Progenitor cell of endocrine pancreas (in vitro differentiated cells): ENCODE measurements at places on chromosomes 5 and 9. TPM values are rescaled to one million over a fixed set of nuclear protein-coding genes. Genes with fewer than 3 reads are reported as not detected.

Gene RGMB
- 20.4 and 24.4 TPM in 2 replicates for total RNA-seq

Gene FAM153A
- total RNA-seq = 0.55 and 1.2 TPM in 2 replicates

Gene C9orf50
- 0.27 and 0.43 TPM in 2 replicates for total RNA-seq

DNA sequence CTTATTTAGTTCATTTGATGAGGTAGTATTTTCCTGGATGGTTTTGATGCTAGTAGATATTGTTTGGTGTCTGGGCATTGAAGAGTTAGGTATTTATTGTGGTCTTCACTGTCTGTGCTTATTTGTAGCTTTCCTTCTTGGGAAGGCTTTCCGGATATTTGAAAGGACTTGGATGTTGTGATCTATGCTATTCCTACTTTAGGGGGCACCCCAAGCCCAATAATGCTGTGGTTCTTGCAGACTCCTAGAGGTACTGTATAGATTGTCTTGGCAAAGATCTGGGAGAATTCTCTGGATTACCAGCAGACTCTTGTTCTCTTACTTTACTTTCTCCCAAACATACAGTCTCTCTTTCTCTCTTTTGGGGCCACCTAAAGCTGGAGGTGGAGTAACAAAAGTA lies 315.7 kb downstream of the MAT2B start:
- H3K4me3 ChIP-seq = no peak overlapping the region
- peaks cover 2% of the 10 kb centered on the region for H3K36me3 ChIP-seq
- no peak for DNase-seq

- no peak overlapping the region for H3K4me3 ChIP-seq
- no peaks in the 10 kb centered on the region for H3K27me3 ChIP-seq
- no peaks in the 10 kb centered on the region for H3K36me3 ChIP-seq
- H3K4me1 ChIP-seq = peaks cover 7% of the 10 kb centered on the region
Observed at GRCh38 chr5:117623042-117623805, 1048.6 kb upstream of the SEMA6A start.

DNA sequence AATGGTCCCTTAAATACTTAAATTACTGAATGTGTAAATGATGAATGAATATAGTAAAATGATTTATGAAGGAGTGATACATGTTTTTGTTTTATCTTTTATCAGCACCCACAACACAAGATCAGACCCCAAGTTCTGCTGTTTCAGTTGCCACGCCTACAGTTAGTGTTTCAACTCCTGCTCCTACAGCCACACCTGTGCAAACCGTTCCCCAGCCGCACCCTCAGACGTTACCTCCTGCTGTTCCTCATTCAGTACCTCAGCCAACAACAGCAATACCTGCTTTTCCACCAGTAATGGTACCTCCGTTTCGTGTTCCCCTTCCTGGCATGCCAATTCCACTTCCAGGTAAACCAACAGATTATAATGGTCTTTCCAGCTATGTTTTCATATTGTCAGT lies 16.3 kb downstream of the TCERG1 start:
- H3K4me3 ChIP-seq = no peak overlapping the region
- DNase-seq = no peak
- no peaks in the 10 kb centered on the region for H3K4me1 ChIP-seq
- H3K36me3 ChIP-seq = peaks cover 26% of the 10 kb centered on the region

DNA sequence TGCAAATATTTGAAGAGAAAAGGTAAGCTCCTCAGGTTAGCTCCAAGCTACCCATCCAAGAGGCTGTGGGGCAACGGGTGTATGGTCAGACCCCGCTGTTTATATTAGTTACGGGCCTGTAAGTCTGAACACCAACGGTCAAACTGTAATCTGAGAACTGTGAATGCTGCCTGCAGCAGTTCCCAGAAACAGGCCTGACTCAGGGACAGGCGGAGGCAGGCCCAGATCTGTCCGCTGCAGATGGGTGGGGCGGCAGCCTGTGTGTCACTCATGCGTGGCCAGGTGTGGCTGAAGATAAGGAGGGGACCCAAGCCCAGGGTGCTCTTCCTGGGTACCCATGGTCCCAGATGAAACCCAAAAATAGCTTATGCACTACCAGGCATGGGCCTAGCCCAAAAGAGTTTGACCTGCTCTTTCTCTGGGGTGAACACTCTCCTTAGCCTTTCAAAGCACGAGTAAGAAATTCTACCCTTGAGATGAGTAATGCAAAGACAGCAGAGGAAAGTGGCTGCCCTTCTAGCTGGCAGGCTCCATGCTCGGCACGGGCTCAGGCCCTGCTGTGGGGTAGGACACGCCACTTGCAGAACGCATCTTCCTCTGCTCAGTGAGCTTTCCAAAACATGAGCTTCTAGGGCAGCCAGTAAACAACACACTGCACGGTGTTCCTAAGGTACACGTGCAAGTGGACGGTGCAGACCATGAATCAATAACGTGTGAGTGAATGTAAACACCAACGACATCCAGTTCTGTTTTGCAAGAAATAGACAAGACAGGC lies 9.1 kb downstream of the UBAC1 start:
- H3K36me3 ChIP-seq = peaks cover 15% of the 10 kb centered on the region
- no peak for DNase-seq
- no peaks in the 10 kb centered on the region for H3K27me3 ChIP-seq
- peak overlapping the region; percentile 78 for H3K27ac ChIP-seq
- no peak overlapping the region for H3K4me3 ChIP-seq
